IPS DF 6.9 (cell line): ENCODE measurements at places on chromosomes 4 and X.

- no peak for DNase-seq
Measured at GRCh38 chr4:41287852-41288251, 31.1 kb downstream of the UCHL1 start.

DNA sequence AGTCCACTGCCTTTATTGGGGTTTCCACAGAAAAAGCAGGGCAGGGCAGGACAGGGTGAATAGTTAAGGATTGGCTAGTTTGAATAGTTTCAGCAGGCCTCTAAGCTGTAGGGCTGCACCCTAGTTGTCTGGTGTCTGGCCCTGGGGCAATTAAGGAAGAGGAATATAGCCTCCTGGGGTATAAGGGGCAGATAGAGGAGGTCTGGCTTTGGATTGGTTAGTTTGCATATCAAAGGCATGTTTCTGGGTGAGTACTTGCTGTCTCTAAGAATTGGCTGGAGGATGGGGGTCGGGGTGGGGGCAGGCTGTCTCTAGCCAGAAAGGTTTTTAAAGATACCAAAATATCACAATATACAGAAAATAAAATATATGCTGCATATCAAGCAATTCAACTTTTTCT is 100.4 kb downstream of the TMEM164 start:
- no peak for DNase-seq

- DNase-seq = no peak
Measured at GRCh38 chrX:139815771-139816170, 107.8 kb upstream of the MCF2 start.

- DNase-seq = no peak
Measured at GRCh38 chrX:68881911-68882310, 53.1 kb downstream of the EFNB1 start.

DNA sequence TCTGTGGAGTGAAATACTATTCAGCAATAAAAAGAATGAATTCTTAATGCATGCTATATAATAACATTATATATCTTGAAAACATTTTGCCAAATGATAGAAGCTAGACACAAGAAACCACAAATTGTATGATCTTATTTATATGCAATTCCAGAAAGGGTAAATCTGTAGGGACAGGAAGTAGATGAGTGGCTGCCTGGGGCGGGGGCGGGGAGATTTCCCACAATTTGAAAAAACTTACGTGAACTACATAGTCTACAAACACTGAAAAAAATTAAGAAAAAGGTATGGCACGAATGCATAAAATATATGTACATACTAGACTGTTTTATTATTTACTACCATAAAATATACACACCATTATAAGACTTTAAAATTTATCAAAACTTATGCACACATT is 81.6 kb downstream of the WWC2 start:
- DNase-seq = no peak

DNA sequence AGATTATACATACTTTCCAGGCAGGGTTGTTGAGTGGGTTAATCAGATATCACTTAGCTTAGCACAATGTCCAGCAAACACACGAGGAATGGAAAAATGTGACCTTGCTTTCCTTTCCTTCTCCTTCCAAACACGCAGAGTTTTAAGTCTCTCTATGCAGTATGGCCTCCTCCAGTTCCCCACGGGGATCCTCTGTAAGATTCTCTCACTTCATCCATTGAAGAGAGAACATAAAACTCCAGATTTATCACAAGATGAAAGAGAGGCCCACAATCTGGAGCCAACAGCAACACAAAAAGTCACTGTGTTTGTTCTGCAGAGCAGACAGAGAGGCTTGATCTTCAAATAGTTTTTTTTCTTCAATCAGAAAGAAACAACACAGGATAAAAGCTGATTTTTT is 336.8 kb upstream of the CLNK start:
- DNase-seq = no peak

- DNase-seq = no peak
Measured at GRCh38 chr4:176939445-176939844, 146.7 kb upstream of the VEGFC start.

DNA sequence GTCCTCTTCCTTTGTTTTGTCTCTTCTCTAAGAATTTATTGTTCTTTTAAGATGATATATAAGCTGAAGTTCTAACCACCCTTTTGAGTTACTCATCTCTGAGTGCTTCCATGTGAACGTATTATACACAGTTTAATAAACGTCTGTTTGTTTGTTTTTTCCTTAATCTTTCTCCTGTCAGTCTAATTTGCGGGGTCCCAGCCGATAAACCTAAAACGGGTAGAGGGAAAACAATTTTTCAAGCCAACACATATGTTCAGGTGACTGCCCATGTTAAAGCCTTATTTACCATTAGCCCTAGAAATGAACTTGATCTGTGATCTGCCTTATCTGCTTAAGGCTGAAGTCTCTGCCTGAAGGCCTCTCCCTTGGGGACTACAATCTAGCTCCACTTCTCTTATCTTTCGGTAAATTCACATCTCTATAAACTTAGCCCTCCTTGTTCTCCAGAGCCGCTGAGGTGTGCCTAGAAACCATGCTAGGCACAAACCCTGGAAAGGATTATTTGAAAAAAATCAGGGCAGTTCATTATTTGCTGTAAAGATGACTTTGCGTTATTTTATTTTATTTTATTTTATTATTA is 158.8 kb downstream of the CAMK2D start:
- DNase-seq = no peak

DNA sequence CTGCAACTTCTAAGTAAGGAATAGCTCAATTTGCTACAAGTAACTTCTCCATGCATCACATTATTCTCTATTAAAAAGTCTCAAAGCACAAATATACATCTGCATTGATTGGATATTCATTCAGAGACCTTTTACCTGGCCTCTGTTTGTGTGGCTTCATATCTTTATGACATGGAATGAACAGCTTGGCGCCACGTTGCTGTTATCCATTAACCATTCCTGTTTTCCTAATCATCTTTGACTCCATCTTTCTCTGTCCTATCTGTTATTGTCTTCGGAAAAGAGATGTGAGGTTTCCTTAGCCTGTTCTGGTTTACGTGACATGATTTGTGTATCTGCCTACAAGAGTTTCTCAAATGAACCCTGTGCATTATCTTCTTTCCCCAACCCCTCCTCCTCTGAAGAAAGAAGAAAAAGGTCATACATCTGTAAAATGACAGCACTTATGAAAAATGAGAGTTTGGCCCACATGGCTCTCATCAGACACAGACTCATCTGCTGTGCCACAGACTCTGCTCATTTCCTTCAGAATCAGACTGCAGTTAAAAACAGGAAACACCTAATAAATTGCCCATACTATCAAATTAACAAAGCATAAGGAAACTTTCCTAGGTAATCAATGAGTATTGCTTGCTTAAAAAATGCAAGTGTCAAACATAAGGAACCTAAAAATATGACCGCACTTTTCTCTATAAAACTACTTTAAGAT is 347.6 kb upstream of the FAM241A start:
- no peak for DNase-seq

DNA sequence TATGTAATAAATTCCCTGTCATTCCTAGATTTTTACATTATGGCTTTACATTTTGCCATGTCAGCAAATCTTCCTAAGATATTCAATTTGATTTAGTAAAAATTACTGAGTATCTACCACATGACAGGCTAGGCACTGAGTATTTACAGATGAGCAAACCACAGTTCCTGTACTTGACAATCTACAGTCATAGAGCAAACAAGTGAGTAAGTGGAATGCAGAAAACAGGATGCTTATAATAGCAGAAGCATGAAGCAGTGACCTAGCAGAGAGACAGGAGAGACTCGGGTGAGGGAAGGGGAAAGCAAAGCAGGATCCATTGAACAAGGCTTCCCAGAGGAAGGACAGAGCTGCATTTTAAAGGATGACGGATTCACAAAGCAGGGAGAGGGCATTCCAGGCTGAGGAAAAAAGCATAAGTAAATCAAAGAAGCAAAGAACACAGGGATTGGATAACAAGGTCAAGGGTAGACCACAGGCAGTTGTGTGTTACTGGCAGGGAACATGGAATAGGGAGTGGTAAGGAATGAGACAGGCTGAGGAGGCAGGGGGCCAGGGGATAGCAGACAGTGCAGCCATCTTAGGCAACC is 124.7 kb upstream of the C1QTNF7 start:
- no peak for DNase-seq

DNA sequence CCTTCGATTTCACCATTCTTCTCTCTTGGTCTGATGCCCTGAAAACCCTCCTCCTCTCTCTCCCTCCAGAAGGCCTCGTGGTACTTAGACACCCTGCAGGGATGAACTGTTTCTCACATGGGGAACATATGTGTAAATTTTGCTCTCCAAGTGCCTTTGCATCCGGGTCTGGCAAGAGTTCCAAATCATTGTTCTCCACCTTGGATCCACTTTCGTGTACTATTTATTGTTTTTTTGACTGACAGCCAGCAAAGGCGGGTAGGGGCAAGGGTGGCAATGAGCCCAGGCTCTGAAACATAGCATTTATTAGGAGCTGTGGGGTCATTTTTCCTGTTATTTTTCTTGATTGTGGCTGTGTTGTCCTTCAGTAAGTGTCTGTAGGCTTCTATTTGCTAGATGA is 81.7 kb downstream of the RTL5 start:
- no peak for DNase-seq
